ENCODE measurements at places on chromosomes 6 and 20. TPM values are rescaled to one million over a fixed set of nuclear protein-coding genes. Genes with fewer than 3 reads are reported as not detected.

SLC17A4 gene
- not detected for total RNA-seq

SYCP2L gene
- not detected for total RNA-seq

ROS1 gene
- total RNA-seq = not detected

SESN1 gene
- 17.9 TPM for total RNA-seq

SASH1 gene
- 0.51 TPM for total RNA-seq

RIPOR3 gene
- not detected for total RNA-seq

GZF1 gene
- total RNA-seq = 10.4 TPM

TREM1 gene
- 0.53 TPM for total RNA-seq

FITM2 gene
- total RNA-seq = 4.8 TPM

COL21A1 gene
- not detected for total RNA-seq

BHLHE23 gene
- total RNA-seq = not detected

NANP gene
- 5.8 TPM for total RNA-seq

OR2W1 gene
- not detected for total RNA-seq

SYNCRIP gene
- 118 TPM for total RNA-seq

ENPP5 gene
- total RNA-seq = not detected

SLC22A2 gene
- not detected for total RNA-seq

FOXF2 gene
- not detected for total RNA-seq

C20orf204 gene
- total RNA-seq = 2.7 TPM

TGM3 gene
- not detected for total RNA-seq

MLIP gene
- total RNA-seq = not detected

BTN1A1 gene
- total RNA-seq = not detected

PHACTR3 gene
- not detected for total RNA-seq

TRAPPC3L gene
- not detected for total RNA-seq

ASIP gene
- not detected for total RNA-seq

NRSN1 gene
- total RNA-seq = not detected

PLTP gene
- total RNA-seq = 0.50 TPM

MCHR2 gene
- total RNA-seq = not detected

OVOL2 gene
- total RNA-seq = not detected

DEFB132 gene
- not detected for total RNA-seq

DEFB124 gene
- total RNA-seq = not detected

IL17F gene
- not detected for total RNA-seq

CCM2L gene
- not detected for total RNA-seq

SLC18B1 gene
- 9.2 TPM for total RNA-seq

PRL gene
- total RNA-seq = not detected

APOBEC2 gene
- not detected for total RNA-seq
